ENCODE measurements at places on chromosomes 2 and 18.
A peak's percentile ranks its signal among the peaks of the same experiment; 100 is the strongest.

GRCh38 chr18:54946149-54946581 is 13.1 kb downstream of the CCDC68 start:
- peak; percentile 20 for DNase-seq

- no peak for DNase-seq
Observed at GRCh38 chr2:25897506-25897905, 19.2 kb upstream of the ASXL2 start.

DNA sequence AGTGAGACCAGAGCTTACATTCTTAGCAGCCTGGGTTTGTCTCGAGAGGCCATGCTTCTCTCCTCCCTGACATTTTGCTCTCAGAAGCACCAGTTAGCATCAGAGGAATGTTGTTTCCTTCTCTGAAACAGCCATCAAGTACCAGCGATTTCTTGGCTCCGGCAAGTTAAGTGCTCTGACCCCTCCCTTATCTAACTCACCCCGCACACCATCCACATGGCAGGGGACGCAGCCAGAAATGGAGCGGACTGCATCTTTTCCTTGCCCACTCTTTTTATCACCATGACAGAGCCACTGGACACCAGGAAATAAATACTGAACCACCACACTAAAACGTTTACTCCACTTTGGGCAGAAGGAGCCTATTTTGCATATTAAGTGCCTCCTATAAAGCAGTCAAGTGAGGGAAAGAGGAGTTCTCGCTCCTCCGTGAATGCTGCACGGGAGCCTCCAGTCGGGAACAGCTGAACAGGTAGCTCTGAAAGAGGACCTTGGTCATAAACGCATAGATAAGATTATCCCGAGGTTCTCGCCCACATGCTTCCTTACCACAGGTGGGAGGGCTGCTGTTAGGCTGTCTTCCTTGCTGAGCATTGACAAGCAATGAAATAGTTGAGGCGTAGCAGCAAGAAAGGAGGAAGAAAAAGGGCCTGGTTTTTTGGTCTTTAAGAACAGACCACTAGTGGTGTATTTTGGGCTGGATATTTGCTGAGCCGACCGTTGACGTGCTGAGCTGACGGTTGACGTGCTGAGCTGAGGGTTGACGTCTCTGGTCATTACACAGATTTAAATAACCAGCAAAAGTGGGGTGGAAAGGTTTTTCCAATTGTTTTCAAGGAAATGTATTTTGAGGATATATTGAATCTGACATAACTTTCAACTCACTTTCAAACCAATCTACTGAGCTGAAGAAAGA is 71.4 kb upstream of the ITGB6 start:
- DNase-seq: no peak

DNA sequence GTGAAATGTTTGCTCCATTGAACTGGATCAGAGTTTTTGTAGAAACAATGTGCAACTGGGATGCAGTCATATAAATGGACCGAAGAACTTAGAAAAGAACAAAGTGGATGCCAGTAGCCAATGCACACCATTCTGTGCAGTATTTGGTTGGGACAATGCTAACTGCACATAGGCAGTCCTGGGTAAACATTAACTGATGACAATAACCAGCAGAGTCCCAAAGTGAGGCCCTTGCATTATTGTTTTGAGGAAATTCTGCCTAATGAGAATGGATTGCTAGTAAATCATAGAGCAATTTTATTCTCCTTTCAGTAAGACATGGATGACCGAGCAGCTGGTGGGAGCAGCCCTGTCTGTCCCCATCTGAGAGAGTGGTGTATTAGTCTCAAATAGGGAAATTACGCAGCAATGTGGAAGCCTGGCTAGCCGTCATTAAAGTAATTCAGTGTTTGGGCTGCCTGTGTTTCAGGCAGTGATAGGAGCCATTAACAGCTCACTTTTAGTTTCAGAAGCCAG is 94.9 kb downstream of the KCTD1 start:
- no peak for DNase-seq

DNA sequence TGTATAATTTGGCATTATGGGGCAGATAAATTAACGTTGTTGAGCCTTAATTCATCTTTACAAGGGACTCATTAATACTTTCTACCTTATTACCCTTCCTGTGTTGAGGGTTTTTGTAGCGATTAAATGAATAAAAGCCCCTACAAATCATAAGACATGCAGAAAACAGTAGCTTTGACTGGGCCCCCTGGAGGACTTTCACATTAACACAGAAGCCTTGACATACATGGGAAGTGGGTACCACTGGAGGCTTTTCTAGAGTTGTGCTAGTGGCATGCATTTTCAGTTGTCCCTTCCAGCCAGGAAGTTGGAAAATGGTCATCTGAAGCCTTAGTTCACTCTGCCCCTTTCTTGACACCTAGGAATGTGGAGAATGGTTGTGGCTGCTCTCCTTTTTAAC is 30.2 kb downstream of the MTA3 start:
- no peak for DNase-seq

DNA sequence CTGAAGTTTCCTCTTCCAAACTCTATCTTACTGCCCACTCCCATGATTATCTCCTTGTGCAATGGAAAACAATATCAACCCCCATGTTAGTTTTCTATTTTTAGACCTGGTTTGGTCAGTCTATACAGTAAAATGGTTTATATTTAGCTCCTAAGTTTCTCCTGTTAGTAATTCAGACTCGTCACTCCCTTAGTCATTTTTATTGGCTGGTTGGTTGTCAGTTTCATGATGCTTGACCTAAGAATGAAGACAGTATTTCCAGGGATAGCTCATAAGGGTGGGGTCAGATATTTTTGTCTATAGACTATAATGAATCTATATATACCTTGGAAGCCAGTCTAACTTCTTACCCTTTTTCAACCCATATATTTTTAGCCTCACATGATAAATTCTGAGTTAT is 61.4 kb upstream of the NEUROD1 start:
- DNase-seq: no peak

DNA sequence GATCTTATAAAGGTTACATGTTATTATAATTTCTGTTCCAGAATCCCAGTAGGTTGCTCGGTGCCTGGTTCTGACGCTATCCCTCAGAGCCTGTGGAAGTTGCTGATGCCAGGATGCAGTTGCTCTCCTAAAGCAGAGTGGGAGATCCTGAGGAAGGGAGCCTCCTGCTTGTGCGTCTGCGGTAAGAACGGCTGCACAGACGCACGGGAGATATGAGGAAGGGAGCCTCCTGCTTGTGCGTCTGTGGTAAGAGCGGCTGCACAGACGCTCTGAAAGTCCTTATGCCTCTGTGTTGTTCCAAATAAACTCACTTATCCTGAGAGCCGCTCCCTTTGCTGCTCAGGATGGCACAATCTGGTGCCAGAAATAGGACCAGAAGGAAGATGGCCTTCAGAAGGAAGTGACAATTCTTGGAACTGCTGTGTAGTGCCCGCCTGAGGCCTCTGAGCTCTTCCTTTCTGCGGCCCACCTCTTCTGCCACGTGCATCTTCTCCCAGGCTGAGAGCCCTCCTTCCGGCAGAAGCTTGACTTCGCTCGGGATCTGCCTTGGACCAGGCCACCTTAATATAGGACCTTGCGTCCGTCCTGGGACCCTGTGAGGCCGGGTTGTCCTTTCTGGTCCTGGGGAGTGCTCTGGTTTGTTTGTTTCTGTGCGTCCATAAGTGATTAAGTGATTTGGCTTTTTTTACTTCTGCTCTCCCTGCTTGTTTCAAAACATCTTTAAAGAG is 89.5 kb downstream of the RTP5 start:
- no peak for DNase-seq

DNA sequence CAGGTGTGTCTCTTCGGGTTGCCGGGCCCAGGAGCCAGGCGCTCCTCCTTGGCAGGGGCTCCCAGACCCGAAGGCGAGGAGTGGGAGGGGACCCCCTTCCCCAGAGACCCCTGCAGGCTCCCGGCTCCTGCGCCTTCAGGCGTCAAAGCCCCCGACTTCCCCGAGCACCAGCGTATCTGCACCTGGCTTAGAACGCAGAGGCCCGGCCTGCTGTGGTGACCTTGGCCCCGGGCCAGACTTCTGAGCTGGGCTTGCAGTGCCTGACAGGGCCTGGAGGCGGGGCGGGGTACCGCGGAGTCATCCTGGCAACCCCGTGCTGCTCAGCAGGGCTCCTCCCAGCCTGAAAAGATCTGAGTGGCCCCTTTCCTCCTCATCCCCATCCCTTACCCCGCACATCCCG is 27.0 kb downstream of the SKA1 start:
- peak; percentile 30 for DNase-seq

- DNase-seq: no peak
Observed at GRCh38 chr2:3464401-3465005, 54.8 kb downstream of the ADI1 start.

DNA sequence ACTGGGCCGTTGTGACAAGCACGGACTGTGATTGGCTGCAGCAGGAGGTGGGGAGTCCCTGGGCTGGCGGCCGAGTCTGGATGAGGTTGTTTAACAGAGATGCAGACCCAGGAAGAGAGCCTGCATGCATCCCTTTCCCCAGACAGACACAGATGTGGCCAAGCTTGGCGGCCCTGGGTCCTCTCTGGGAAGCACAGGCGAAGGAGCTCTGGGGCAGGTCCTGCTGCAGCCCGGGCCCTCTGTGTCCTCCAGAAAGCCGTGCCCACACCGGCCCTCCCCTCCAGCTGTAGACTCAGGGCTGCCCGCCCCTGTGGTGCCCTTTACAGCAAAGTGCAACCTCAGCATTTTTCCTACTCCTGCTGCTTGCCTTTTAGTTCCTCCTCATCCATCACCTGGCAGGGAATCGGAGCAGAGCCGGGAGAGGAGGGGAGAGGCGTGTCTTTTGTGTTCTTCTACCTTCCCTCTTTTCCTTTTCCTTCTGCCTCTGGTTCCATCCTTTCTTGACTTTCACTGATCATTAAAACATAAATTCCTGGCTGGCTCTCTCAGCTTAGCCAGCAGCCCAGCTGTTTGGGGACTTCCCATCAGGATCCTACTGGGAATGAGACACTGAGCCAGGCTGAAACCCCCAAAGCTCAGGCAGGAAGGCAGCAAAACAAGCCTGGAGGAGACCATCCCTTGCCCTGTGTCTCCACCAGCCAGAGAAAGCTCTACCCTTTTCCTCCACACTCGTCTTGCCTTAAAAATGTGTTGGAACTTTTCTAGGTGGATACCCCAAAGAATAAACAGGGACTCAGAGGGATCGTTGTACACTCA is 75.0 kb downstream of the CTIF start:
- DNase-seq: no peak

All from stimulated activated naive CD8-positive, alpha-beta T cell treated with anti-CD3 and anti-CD28 coated beads, Interleukin-15, Interleukin-2, amounts not matched to agents 100 U/mL and 50 U/mL, for 24 hours (primary cell).